ENCODE measurements at places on chromosomes 13 and 19.

DNA sequence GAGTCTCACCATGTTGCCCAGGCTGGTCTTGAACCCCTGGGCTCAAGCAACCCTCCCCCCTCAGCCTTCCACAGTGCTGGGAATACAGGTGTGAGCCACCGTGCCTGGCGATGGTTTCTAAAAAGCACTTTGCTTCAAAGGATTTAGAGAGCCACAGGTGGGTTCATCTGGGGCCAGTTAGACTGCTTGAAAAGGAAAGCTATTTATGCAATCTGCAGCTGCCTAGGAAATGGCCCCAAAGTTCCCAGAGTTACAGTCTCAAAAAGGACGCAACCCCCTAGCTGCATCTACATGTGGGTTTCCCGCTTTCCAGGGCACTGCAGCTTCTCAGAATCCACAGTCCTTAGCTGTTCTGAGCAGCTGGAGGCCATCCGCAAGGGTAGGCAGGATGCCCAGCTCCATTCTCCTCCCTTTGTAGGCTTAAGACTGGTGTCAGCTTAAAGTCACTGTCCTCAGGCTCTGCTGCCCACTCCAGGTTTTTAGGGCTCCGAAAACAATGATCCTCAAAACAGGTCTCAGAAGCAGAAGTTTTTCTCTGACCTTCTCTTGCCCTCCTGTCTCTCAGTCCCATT is 41.4 kb downstream of the ZNF823 start:
- DNase-seq, result no peak

DNA sequence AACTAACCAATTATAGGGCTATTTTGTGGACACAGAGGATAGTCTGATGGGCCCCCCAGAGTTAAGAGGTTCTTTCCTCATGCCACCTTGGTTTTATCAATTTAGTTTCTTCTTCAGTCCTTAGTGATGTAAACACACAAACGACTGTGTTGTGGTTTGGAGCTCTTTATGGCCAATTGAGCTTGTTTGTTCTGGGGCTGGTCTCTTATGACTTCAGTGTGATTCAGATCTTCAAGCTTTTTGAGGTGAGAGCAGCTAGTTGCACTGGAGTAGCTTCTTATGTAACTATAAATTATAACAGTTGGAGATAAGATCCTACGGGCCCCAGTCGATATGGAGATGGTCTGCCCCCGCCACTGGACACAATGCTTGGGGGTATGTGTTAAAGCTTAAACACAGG is 22.0 kb upstream of the GJB6 start:
- no peak for DNase-seq

DNA sequence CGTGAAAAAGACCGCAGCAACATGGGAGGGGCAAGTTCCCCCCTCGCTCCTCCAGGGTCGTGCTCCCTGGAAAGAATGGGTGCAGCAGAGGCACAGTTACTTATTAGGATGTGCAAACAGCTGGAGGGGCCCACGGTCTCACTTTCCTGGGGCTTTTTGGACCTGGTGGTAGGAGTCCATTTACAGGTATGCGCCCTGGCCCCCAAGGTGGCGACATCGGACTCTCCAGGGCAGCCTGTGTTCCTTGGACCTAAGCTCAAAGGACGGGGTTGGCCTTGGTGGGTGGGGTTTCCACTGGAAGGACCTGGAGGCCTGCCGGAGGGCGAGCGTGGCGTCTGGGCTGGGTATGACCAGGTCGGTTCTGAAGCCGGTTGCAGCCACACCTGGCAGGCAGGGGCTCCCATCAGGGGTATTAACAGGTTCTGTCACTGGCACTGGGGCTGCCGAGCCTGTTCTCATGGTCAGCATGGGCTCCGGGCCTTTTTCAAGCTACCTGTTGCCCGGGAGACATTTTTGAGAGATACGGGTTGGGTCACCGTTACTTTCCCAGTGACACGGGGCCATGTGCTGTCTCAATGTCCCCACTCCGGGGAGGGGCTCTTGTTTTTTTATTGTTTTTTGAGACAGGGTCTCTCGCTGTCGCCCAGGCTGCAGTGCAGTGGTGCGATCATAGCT is 5.9 kb downstream of the ZFR2 start:
- no peak for DNase-seq

DNA sequence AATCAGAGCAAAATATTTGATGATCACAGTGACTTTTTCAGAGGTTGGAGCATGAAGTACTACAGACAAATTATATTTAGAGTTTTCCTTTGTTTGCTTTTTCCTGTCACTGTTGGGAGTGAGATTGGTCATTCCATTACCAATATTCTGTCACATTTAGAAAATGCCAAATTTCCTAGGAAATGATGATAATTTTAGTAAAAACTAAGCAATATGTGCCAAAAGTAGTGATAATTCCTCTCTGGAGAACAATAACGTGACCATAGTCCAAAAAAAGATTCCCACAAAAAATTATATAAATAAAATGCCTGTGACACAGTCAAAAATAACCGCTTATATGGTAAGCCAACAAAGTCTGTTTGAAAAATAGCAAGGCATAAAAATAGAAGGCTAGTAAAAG is 2719.4 kb downstream of the PCDH9 start:
- no peak for DNase-seq

Measured in AG08396 (cell line).